Liver (tissue), 10 donors: ENCODE measurements at places on chromosomes 6 and 20. TPM values are rescaled to one million over a fixed set of nuclear protein-coding genes. Genes with fewer than 3 reads are reported as not detected.
A peak's percentile ranks its signal among the peaks of the same experiment; 100 is the strongest.

GRCh38 chr6:69693762-69694161, 103.0 kb downstream of the LMBRD1 start:
- H3K4me3 ChIP-seq, result no peak overlapping the region
- no peak for DNase-seq
- peaks cover 2% of the 10 kb centered on the region for H3K36me3 ChIP-seq

DNA sequence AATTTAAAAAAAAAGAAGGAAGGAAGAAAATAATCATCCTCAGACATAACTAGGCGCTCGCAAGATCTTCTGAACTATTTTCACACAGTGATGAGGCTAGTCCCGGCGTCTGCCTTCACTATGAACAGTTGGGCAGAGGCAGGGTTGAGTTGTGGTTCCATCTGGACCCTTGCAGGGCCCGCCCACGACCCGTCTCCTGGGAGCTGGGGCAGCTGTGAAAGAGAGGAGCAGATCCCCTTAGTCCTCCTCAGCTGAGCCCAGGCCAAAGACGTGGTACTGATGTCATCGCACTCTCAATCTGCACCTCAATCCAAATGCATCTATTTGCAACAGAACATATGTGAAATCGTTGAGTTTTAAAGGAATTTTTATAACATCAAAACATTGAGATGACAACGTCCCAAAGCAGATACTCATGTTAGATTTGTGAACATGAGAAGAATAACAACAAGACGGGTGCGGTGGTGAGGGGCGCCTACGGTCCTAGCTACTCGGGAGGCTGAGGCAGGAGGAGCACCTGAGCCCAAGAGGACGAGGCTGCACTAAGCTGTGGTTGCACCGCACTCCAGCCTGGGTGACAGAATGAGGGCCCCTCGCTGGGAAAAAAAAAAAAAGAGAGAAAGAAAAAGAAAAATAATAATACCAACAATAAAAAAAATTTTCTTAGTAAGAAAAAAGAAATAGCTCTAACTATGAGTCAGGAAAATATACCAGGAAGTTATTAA, 15.3 kb downstream of the TCFL5 start:
- H3K27ac ChIP-seq, result no peak overlapping the region
- H3K4me1 ChIP-seq, result no peaks in the 10 kb centered on the region
- no peaks in the 10 kb centered on the region for H3K27me3 ChIP-seq
- no peaks in the 10 kb centered on the region for H3K36me3 ChIP-seq

GRCh38 chr20:48629069-48629959, 198.5 kb downstream of the PREX1 start:
- peaks cover 4% of the 10 kb centered on the region for H3K36me3 ChIP-seq
- H3K27me3 ChIP-seq, result no peaks in the 10 kb centered on the region
- no peak overlapping the region for H3K4me3 ChIP-seq
- no peak for DNase-seq
- no peaks in the 10 kb centered on the region for H3K4me1 ChIP-seq

GRCh38 chr6:139829576-139829975, 455.1 kb upstream of the CITED2 start:
- H3K27ac ChIP-seq, result no peak overlapping the region
- no peaks in the 10 kb centered on the region for H3K36me3 ChIP-seq
- no peak overlapping the region for H3K4me3 ChIP-seq
- peaks cover 13% of the 10 kb centered on the region for H3K4me1 ChIP-seq

GRCh38 chr6:658244-658643, 1.3 kb upstream of the HUS1B start:
- peaks cover 6% of the 10 kb centered on the region for H3K36me3 ChIP-seq
- H3K4me1 ChIP-seq, result no peaks in the 10 kb centered on the region
- no peaks in the 10 kb centered on the region for H3K27me3 ChIP-seq
- H3K4me3 ChIP-seq, result no peak overlapping the region
- no peak overlapping the region for H3K27ac ChIP-seq

MEI4 gene
- total RNA-seq, result 0.42 TPM

- peak overlapping the region; percentile 80 for H3K4me3 ChIP-seq
- H3K4me1 ChIP-seq, result peaks cover 32% of the 10 kb centered on the region
- peak overlapping the region; percentile 94 for H3K27ac ChIP-seq
Measured at GRCh38 chr6:42961020-42961470, 491 bp downstream of the GNMT start.
